ENCODE measurements at places on chromosomes 16 and 17. TPM values are rescaled to one million over a fixed set of nuclear protein-coding genes. Genes with fewer than 3 reads are reported as not detected.

DNA sequence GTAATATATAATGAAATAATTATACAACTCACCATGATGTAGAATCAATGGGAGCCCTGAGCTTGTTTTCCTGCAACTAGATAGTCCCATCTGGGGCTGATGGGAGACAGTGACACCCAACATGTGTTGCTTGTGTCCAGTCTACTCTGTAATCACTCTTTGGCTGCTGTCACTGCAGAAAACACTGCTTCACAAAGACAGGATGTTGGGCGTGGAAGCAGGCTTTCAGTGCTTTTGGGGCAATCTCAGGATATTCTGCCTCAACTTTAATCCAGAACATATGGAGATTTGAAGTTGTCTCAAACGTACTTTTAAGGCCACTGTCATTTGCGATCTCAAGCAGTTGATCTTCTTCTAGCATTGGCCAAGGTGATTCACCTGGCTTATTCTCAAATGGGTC is 94.9 kb downstream of the CYTH1 start:
- no peak for DNase-seq

- no peak for DNase-seq
Measured at GRCh38 chr17:77045441-77046041, 95.2 kb upstream of the SEC14L1 start.

DNA sequence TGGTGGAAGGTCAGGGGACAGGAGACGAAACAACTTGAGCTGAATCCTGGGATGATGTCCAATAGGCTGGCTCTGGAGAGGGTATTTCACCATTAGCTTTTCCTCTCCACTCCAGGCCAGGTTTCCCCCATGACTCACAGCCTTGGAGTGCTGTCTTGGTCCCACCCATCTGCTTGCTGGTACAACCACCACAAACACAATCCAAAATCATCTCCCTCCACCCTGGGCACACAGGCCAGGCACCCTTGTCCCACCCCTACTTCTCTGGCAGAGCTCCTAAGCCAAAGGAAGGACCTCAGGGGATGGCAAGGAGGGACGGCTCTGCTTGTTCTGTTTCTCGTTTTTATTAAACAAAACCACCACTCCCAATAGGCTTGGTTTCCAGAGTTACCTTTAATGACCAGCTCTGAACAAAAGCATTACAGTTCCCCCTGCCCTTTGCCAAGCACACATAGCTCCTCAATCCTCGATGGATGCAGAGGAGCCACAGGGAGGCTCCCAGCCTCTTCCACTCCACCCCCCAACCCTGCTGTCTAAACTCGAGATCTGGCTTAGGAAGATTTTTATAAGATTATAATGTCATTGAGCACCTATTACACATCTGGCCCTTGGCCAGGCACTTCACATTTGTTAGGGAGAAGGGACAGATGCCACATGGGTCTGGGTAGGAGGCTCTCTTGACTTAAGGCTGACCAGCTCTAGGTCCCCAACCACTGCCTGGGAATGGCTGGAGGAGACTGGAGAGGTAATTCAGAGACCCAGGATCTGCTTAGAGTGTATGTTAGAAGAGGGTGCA is 13.3 kb downstream of the CAVIN1 start:
- DNase-seq = no peak

DNA sequence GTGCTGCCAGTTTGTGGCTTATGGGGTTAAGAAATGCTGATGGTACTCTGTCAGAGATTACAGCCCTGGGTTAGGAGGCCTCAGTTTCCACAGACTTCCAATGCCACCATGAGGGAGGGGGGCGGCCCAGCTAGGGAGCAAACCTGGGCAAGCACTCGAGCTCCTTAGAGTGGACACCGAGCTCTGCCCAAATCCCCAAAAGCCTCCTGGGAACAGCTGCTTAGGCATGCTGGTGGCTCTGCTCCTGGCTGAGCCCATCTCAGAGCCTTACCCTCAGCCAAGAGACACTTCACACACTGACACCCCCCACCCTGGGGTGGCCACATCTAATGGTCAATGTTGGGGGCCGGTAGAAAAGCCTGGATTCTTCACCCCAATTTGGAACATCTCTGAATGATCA is 66.1 kb downstream of the C16orf78 start:
- DNase-seq = no peak

- DNase-seq = no peak
Measured at GRCh38 chr16:49049191-49049590, 232.4 kb downstream of the CBLN1 start.

DNA sequence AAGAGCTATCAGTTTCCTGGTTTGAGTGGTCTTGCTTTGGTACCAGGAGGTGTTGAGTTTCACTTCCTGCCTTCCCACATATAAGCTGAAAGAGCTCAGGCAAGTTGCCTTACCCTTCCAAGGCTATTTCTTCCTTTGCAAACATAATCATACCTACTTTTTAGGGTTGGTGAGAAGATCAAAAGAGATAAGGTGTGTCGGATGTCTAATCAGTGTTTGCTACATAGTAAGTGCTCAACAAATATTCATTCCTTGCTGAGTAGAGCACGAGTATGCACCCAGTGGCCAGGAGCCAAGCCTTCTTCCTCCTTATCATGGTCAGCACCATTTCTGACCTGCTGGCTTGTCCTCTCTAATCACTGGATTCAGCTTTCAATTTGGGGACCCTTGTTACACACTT is 12.7 kb upstream of the TMEM98 start:
- DNase-seq = no peak

OSBPL7 gene
- 9.1 TPM for total RNA-seq

RRAD gene
- total RNA-seq = 4.3 TPM
